ENCODE measurements at places on chromosomes 6 and 20.
A peak's percentile ranks its signal among the peaks of the same experiment; 100 is the strongest.

DNA sequence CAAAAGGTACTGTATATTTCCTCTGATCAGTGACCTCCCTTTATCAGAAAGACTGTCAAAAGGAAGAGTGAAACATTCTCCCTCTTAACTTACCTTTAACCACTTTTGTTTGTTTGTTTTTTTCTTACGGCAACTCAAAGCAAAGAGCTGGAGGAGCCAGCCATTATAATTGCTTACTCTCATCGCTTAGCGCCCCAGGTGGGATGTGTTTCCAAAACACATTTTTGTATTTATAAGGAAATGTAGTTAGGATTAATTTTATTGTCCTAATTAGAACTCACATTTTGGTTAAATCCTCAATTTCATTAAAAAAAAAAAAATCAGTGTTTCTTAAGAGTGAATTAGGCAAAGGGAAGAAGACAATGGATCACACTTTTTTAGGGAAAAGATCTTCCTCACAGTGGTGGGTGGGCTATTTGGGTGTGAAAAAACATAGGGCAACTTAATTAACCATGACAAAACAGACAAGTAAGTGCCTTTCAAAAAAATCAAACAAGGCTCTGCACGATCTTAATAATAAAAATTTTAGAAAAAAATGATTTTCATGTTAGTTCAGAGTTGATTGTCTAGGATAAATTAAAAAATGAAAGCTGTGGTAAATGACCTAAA, 1.2 kb upstream of the PHACTR2 start:
- no peak for DNase-seq

- DNase-seq = no peak
Measured at GRCh38 chr6:41222045-41222444, 6.1 kb upstream of the TREML4 start.

DNA sequence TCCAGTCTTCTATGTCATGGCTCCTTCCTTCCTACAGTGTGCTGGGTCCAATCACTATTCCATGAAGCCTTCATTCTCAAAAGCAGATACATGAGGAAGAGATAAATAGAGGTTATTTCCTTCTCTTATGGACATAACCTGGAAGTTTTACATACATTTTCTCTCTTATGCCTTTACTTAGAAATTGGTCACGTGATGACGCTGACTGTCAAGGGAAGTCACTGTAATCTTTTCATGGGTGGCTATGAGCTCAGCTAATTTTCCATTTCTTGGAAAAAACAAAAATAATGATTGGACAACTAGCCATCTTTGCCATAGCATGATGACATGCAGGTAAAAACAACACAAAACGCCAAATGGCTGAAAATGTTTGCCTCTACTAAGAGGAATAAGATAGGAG, 151.6 kb upstream of the PRSS16 start:
- DNase-seq = no peak

GRCh38 chr6:13766201-13766634, 48.1 kb downstream of the MCUR1 start:
- peak; percentile 52 for DNase-seq

DNA sequence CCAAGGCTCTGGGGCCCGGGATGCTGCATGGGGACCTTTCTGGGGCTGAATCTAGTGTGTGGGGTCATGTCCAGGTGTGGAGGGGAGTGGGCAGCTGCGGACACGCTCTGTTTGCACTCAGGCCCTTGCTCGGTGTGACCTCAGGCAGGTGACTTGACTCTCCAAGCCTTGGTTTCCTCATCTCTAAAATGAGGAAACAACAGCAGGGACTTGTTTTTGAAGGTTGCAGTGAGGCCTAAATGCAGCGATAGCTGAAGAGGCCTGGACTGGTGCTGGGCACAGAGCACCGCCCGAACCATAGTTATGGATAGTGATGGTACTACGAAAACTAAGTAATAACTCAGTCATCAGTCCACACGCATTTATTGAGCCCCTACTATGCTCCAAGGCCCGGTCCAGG, 91.8 kb downstream of the NOL4L start:
- DNase-seq = no peak

DNA sequence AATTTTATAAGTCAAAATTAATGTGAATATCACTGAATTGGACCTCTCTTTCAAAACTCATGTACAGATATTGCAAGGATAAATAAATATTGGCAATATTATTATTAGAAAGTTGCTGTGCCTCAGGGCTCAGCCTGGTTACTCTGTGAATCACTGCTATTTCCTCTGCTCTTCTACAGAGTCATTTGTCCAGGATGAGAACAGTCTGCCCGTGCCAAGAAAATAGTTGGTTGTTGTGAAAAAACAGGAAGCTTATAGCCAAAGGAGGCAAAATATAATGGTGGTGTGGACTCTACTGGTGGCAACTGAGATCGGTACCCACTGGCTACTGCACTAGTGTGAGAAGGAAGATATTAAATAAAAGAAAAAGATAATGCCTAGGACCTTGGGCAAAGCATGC, 93.6 kb downstream of the RIMS1 start:
- DNase-seq = peak; percentile 48
